ENCODE measurements at places on chromosomes 12 and 14.
A peak's percentile ranks its signal among the peaks of the same experiment; 100 is the strongest.

DNA sequence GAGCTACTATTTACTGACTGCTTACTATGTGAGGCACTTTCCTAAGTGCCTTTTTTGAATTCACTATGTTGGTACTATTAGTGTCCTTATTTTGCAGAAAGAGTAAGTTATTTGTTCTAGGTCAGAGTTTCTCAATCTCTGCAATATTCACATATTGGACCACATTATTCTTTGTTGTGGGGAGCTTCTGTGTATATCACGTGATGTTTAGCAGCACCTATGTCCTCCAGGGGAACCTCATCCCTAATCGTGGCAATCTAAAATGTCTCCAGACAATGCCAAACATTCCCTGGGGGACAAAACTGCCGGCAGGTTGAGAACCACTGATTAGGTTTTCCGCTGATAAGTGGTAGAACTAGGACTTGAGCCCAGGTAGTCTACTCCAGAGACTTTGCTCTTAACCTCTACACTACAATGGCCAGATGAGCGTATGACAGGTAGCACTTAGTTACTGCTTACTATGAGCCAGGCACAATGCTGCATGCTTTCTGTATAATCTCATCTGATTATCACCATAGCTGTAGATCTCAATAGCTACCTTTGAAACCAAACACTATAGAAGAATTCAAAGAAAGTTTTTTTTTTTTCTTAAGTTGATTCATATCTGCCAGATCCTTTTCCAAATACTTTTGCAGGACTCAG is 38.9 kb downstream of the NELL2 start:
- no peak for DNase-seq

DNA sequence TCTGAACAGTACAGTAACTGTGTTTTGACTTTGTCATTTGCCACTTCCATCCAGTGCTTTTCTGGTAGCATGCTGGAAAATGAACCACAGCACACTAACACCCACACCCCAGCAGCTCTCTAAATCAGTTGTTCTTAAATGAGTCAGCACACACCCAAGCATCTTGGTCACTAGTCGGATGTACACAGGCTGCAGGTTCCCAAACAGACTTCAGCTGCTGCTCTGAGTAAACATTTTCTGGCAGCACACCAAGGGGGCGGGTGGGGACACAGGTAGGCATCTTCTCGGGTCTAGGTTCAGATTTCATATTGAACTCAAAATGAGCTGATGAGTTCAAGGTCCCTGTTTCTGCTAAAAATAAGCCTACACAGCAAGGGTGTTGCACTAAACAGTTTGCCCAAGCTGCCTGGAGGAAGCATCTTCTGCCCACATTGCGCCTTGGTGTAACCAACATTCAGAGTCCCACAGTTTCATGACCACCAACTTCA is 39.8 kb downstream of the IFNG start:
- peak; percentile 37 for DNase-seq

GRCh38 chr12:106871477-106871876 is 84.2 kb upstream of the TMEM263 start:
- no peak for DNase-seq

- DNase-seq = no peak
Observed at GRCh38 chr12:76462668-76463224, 96.8 kb downstream of the OSBPL8 start.

- no peak for DNase-seq
Observed at GRCh38 chr12:98229540-98229924, 285.9 kb upstream of the TMPO start.

DNA sequence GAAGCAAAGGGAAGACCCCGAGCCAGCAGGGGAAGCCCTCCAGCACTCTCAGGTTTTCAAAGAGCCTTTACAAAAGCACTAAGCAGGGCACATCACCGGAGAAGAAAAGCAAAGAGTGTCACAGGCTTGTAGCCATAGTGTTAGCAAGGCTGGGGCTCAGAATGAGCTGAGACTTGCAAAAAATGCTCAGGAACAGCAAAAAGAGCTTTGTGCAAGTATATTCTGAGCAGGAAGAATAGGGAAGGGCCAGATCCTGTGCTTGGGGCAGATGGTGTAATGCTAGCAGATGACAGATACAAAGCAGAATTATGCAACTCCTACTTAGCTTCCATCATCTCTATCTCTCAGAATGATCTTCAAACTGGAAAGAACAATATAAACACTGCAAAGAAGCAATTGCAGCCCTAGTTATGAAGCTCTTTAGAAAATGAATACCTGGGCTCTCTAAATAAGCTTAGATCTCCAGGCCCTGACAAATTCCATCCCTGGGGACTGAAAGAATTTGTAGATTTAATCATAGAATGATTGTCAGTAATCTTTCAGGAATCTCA is 23.7 kb upstream of the PARP11 start:
- no peak for DNase-seq

GRCh38 chr12:41699658-41700057 is 445.0 kb downstream of the GXYLT1 start:
- no peak for DNase-seq

GRCh38 chr14:95545515-95546168 is 10.8 kb downstream of the GLRX5 start:
- no peak for DNase-seq

DNA sequence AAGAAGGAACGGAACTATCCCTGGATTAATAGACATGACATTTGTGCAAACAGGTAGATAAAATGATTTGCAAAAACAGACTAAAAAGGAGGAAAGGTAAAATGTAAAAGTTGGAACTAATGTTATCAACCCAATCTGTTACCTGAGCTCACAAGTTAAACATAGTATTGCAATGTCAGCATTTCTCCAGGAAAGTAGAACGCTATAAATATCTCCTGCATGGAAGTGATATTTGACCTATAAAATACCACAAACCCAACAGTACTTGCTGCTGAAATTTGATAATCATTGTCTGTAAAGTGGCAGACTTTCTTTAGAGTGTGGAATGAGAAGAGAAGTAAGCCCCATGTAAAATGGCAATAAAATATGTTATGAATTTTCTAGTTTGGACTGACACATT is 1435.7 kb downstream of the LRFN5 start:
- DNase-seq = no peak

DNA sequence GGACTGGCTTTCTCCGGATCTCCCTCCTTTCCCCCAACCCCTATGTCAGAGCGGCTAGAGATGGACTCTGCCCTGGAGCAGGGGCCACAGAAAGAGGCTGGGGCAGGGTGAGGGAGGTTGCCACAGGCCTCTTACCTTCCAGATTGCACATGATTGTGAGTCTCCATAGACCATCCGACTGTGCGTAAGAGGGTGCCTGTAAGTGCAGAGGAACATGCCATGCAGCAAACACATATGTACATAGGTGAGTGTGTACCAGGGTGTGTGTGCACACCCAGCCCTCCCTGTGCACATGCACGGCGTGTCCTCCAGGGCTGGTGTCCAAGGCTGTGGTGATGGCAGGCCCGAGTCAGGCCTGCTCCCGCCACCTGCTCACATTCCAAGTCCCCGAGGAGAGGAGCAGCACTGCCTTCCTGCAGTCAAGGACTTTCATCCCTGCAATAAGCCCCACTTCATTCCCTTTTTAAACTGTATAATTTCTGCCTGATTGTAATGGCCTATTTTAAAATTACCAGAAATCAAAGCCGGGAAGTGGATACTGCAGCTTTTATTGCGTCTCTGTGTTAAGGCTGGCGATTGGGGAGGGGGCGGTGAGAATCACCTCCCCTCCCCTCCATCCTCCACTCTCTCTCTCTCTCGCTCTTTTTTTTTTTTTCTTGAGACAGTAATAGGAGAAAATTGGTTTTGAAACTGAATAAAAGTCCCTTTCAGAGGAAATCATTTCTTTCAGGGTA is 28.5 kb downstream of the FAM222A start:
- DNase-seq = peak; percentile 13

- DNase-seq = peak; percentile 66
Observed at GRCh38 chr14:51844081-51844881, 16.1 kb upstream of the GNG2 start.

- no peak for DNase-seq
Observed at GRCh38 chr12:111362687-111363475, 6.0 kb downstream of the PHETA1 start.

DNA sequence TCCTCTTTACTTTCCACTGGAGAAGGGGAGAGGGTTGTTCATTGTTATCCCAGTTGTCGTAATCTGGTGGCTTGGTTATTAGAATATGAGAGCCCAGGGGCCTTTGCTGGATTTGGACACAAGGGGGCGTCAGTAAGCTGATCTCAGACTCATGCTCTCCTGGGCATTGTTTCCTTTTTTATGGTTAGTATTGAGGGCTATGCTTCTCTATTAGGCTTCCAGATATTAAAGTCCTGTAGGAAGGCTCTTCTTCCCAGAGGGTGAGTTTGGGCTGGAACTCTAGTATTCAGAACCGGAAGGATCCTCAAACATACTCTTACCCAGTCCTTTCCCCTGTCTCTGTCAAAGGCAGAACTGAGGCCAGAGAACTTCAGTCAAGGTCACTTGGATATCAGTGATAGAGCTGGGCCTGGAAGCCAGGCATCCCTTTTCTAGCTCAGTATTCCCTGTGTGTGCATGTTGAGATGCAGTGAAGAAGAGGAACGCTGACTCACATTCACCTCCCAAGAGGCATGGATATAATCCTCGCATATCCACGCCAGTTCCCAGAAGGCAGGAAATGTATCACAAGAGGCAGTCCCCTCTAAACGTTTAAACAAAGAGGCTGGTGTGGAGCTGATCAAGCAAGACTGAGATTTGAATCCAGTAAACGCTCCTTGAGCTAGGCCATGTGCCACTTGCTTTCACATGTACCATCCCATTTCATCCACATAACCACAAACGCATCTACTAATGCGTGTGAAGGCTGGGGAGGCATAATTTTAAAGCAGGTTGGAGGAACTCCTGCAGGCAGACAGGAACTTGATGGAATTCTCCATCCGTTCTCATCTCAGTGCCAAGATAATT is 41.6 kb downstream of the UBE3B start:
- no peak for DNase-seq

DNA sequence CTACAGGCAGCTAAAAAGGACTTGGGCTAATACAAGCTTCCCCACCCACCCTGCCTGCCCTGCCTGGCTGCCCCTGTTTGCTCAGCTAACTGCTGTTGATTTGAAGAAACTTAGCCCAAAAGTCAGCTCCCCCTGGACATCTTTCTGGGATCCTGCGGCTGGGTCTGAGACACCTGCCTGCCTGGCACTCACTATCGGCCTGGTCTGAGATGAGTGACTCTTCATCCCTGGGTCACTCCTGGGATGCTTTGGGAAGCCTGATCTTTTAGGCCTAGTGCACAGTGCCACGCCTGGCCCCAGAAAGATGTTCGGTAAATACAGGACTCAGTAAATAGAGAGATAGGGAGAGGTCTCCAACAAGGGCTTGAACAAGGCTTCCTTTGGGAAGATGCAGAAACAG is 211.3 kb upstream of the DIO3 start:
- no peak for DNase-seq

DNA sequence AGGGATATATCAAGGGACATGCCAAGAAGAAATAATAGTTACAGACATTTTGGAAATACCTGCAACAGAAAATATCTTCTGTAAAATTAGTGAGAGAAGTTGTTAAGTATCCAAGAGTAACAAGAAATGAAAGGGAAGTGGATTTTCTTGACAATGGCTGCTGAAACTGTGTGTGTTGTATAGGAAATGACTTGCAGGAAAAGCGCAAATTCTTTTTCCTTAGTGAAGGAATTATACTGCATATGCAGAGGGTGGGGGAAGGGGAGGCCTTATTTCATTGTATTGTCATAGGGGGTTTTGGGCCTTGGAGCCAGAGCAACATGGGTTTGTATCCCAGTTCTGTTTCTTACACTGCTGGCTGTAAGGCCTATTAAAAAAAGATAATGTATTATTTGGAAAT is 84.4 kb upstream of the DDHD1 start:
- no peak for DNase-seq

DNA sequence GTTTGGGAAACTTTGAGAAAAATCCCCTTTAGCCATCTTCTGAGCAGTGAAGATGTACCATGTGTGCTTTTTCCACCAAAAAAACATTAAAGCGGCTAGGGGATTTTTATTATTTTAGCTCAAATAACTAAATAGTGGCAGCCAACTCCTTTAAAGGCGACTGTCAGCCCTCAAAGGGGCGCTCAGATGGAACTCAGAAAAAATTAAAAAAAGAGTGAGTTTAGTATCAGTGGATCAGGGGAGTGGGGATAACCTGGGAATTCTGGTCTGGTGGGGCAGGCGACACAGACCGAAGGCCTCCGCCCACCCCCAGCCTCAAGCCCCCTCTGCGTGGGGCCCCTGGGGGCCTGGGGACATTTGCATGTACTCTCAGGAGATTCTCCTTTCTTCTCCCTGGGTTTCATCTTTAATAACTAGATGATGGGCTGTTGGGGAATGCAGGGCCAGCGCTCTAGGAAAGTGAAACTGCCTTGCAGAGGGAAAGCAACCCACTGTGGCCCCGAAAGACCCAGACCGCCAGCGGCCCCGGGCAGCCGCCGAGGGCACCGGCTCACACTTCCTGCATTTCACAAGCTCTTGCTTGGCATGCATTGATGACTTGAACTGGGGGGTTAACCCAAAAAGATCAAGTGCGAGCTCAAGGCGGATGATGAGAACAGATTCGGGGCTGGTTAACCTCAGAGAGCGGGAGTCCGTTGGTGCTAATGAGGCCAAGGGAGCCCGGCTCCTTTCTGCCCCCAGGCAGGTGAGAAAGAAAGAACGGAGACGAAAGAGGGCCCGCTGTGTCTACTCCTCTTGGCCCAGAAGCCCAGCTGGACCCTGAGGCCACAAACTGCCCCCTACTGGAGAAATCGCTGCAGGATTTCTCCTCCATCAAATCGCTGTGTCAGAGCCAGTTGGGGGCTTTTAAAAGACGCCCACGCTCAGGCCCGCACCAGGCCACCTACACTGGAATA is 7.3 kb upstream of the BATF start:
- peak; percentile 56 for DNase-seq

GRCh38 chr14:28651148-28651547 is 115.4 kb upstream of the FOXG1 start:
- no peak for DNase-seq

GRCh38 chr14:62213516-62213915 is 451.3 kb downstream of the SNAPC1 start:
- DNase-seq = no peak

DNA sequence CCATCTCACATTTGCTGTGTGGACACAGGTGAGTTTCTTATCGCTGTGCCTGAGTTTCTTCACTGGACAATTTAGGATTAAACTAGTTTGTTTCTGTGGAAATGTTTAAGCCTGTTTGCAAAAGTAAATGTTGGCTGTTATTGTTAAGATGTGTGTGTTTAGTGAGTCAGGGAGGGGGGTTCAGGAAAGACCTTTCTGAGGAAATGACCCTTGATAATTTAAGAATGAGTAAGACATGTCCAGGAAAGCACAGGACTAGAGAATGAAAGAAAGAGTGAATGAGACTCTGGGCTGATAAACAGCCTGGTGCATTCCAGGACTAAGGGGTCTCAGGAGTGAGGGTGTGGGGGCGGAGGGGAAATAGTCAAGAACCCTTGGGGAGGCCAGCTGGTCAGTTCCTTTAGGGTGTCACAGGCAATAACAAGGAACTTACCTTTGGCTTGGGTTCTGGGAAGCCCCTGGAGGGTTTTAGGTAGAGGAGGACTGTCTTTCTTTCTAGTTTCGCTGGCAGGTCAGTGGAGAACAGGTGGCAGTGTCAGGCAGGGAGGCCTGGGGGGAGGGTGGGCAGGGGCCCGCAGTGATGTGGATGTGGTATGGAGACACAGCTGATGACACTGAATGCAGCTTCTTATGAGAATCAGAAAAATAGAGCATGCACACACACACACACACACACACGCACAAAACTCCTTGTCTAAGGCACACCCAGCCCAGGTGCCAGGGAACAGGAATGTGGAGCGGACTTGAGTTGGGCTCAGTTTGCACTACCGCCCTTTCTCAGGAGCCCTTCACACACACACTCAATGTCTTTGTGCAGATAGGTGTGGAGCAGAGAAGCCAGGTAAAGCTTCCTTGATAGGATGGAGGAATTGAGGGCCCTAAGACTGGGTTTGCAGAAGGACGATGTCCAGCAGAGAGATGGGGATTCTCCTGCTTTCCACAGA is 1005.5 kb downstream of the VRK1 start:
- no peak for DNase-seq
